ENCODE measurements at places on chromosomes 6 and 20.

GRCh38 chr20:14384416-14385175 lies 47.2 kb upstream of the FLRT3 start:
- DNase-seq = peak; percentile 5

GRCh38 chr6:64270083-64270482 lies 634.5 kb downstream of the PHF3 start:
- no peak for DNase-seq

DNA sequence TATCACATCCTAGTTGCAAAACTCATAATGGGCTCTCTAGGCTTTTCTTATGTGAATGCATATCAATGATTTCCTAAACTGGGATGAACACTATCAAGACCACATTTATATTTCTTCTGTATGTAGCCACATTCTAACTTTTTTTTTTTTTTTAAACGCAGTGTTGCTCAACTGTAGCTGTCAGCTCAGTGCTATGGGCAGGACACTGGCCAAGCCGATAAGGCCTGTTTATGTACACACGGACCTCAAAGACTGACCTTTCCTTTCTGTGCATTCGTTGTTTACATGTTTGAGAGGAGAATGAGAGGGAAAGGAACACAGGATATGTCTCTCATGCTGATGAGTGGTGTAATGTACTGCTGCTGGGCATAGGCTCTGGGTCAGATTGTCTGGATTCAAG lies 75.1 kb upstream of the B3GAT2 start:
- no peak for DNase-seq

GRCh38 chr20:44646023-44646640 lies 5.4 kb downstream of the ADA start:
- DNase-seq = no peak

DNA sequence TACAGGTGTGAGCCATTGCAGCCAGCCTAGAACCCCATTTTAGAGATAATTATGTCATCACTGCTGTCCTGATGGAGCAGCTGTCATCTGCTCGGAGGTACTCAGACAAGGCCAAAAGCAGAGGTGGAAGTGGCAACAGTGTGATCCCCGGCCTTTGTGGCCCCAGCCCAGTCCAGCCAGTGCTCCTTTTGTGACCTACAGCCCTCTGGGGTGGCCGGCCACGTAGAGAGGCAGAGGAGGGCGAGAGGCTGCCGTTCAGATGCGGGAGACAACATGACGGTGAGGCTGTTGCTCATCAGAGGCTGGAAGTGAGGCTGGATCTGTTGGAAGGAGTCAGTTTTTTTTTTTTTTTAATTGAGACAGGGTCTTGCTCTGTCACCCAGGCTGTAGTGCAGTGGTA lies 32.8 kb downstream of the EFCAB8 start:
- no peak for DNase-seq

GRCh38 chr6:101777646-101778045 lies 384.1 kb downstream of the GRIK2 start:
- no peak for DNase-seq

- DNase-seq = no peak
Measured at GRCh38 chr6:129646642-129647041, 63.3 kb downstream of the ARHGAP18 start.

GRCh38 chr6:43843669-43844171 lies 73.7 kb downstream of the VEGFA start:
- no peak for DNase-seq

DNA sequence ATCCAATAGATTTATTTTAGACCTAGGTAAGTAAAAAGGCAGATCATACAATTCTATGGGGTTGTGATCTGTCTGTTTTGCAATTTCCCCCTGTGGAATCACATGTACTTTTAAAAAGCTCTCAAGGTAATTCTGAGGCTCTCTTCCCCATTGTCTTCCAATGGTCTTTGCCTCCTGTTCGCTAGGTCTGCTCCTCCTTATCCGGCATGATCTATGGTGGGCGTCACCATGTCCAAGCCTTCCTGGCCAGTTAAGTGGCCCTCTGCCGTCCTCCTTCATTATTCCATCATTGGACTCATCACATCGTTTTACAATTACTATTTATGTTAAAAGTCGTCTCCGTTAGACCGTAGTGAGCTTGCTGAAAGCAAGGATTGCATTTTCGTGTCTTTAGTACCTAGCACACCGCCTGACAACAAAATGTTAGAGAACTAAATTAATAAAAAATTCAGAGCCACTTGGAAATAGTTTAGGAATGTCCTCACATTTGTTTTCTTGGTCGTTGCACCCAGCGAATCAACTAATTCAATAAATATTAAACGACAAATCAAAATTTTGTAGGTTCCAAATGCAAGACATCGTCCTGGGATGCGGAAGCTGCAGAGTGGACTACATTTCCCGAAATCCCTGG lies 2.2 kb upstream of the STXBP5 start:
- no peak for DNase-seq

DNA sequence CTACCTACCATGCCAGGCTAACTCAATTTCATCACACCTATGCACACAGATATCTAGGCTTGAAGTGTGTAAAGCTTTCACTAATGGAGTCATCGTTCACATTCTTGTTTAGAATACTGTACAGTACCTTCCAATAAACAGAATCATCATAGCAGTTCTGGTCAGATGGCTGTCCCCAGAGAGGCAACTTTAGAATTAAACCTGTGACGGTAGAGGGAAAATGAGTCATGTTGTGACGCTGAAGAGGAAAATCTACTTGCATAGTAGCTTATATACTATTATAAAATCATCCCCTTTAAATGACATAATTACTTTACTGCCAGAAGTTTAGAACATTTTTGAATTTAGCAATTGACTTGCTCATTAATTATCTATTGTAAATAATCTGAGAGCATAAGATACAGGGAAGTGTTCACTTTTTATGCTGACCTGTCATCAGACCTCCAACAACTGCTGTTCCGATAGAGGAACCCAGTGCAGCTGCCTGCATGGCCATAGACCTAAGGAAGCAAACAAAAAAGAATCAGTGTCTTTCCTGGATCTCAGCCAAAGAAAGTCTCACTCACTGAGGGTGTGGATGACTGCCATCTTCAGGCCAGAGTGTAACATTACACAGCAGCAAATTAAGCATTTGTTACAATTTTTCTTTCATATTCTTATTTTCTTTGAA lies 29.8 kb downstream of the RHAG start:
- DNase-seq = peak; percentile 73

GRCh38 chr6:142846883-142847287 lies 98.1 kb downstream of the HIVEP2 start:
- DNase-seq = peak; percentile 44
